ENCODE measurements at places on chromosomes 7 and 10. TPM values are rescaled to one million over a fixed set of nuclear protein-coding genes. Genes with fewer than 3 reads are reported as not detected.

The MAGI2 gene
- total RNA-seq, result 10.7 TPM

The ADAMTS14 gene
- 4.1 TPM for total RNA-seq

DNA sequence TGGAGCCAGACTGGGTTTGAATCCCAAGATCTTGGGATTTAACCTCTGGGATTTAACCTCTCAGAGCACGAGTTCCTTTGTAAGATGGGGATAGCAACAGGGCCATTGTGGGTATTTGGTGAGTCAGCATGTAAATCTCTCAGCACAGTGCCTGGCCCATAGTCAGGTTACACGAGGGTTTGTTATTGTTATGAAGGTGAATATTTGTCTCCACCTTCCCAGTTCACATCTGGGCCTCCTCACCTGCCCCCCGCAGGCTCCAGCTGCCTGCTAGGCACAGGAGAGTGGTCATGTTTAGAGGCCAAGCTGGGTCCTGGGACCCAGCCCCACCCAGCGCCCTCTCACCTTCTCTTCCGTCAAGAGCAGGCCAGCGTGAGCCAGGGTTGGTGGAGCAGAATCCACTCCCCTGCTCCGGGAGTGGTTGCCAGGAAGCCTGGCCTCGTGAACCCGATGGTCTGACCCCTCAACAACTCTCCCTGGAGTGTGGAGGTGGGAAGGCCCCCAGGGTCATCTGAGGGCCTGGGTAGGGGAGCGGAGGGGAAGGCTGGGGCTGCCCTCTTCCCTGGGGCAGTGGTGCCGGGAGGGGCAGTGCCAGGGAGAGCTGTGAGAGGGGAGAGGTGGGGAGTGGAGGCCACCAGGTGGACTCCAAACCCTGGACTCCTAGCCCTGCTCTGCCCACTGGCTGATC is 26.0 kb downstream of the FAM241B start:
- H3K4me1 ChIP-seq, result peaks cover 19% of the 10 kb centered on the region
- H3K27me3 ChIP-seq, result peaks cover 5% of the 10 kb centered on the region
- H3K4me3 ChIP-seq, result no peak overlapping the region
- H3K27ac ChIP-seq, result no peak overlapping the region

- peaks cover 11% of the 10 kb centered on the region for H3K27me3 ChIP-seq
- no peaks in the 10 kb centered on the region for H3K36me3 ChIP-seq
- peaks cover 17% of the 10 kb centered on the region for H3K4me1 ChIP-seq
- H3K4me3 ChIP-seq, result no peak overlapping the region
- H3K27ac ChIP-seq, result no peak overlapping the region
These were observed 31.3 kb downstream of the LYZL2 start for GRCh38 chr10:30598105-30598776.

- DNase-seq, result no peak
- H3K27me3 ChIP-seq, result peaks cover 14% of the 10 kb centered on the region
- no peaks in the 10 kb centered on the region for H3K4me1 ChIP-seq
- no peak overlapping the region for H3K27ac ChIP-seq
- no peak overlapping the region for H3K4me3 ChIP-seq
- H3K36me3 ChIP-seq, result no peaks in the 10 kb centered on the region
These were observed 138.0 kb downstream of the CDH23 start for GRCh38 chr10:71534568-71535194.

DNA sequence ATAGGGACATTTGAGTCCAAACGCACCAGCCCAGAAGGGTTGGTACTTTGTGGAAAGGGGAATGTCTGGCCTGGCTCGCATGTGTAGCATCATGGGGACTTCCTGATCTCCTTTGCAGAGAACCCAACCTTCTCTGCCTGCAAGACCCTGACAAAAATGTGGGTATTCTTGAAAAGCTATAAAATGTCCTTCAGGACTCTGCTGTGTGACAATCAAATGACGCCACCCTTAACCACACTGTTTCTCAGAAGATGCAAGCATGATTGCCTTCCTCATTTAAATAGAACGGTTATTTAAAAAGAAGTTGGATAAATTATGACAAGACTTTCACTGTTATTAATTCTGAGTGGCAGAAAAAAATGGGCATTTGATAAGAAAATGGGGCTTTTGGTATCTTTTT is 15.1 kb upstream of the GPR15LG start:
- peaks cover 15% of the 10 kb centered on the region for H3K36me3 ChIP-seq
- no peak overlapping the region for H3K4me3 ChIP-seq
- no peak for DNase-seq
- peaks cover 18% of the 10 kb centered on the region for H3K27me3 ChIP-seq
- no peaks in the 10 kb centered on the region for H3K4me1 ChIP-seq
- H3K27ac ChIP-seq, result no peak overlapping the region

The ING3 gene
- 20.2 TPM for total RNA-seq

Data from osteocyte (in vitro differentiated cells).